ENCODE measurements at places on chromosomes 4 and X. TPM values are rescaled to one million over a fixed set of nuclear protein-coding genes. Genes with fewer than 3 reads are reported as not detected.

- no peaks in the 10 kb centered on the region for H3K4me1 ChIP-seq
- H3K27me3 ChIP-seq, result no peaks in the 10 kb centered on the region
- H3K36me3 ChIP-seq, result no peaks in the 10 kb centered on the region
- DNase-seq, result no peak
- H3K27ac ChIP-seq, result no peak overlapping the region
These were observed 14.2 kb upstream of the ANKRD17 start for GRCh38 chr4:73272816-73273215.

DNA sequence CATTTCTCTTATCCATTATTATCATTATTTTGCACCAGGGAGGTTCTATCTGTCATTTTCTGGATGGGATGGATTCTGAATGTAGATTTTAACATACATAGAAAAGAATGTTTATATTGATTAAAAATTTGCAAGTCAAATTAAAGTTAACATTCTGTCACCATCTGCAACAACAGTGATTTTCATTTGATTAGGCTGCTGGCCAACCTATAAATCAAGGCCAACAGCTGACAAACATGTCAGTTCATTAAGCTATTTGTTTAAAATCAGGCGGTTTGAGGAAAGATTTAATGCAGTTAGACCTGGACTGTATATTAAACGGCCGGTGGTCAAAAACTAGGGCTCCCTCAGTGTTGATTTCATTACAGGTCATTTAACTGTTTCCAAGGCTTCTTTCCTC, 109.5 kb upstream of the CBR4 start:
- no peak overlapping the region for H3K27ac ChIP-seq
- no peaks in the 10 kb centered on the region for H3K4me1 ChIP-seq
- H3K27me3 ChIP-seq, result no peaks in the 10 kb centered on the region
- DNase-seq, result no peak
- H3K36me3 ChIP-seq, result no peaks in the 10 kb centered on the region
- no peak overlapping the region for H3K4me3 ChIP-seq

- H3K27ac ChIP-seq, result no peak overlapping the region
- no peak overlapping the region for H3K4me3 ChIP-seq
- H3K36me3 ChIP-seq, result no peaks in the 10 kb centered on the region
- DNase-seq, result no peak
- H3K4me1 ChIP-seq, result no peaks in the 10 kb centered on the region
These were observed 31.8 kb downstream of the PDHA1 start for GRCh38 chrX:19375546-19375945.

DNA sequence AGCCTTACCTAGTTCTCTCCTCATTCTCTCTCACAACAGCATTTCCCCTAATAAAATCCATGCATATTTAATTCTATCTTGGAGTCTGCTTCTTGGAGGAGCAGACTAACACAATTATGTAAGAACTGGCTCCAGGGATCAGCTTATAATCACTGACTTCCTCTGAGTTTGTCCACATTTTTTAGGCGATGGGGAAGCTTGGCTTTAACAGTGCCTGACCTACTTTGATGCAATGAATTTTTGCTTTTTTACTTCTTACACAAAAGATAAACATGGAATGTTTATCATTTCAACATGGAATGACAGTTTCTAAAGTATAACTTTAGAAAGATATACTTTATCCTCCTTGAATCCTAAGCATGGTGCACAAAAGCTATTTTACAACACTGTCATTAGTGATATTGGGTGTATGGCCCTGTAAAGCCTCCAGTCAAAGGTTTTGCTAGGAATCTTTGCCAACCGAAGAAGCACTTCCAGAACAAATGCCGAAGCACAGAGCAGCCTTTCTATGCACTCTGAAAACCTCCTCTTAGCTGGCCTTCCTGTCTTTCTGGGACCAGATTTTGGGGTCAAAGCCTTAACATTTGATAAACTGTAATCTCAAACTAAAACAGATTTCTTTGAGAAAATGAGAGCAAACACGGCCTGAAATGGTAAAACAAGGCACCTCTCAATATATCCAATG, 736 bp downstream of the BDH2 start:
- peaks cover 16% of the 10 kb centered on the region for H3K4me1 ChIP-seq
- peak overlapping the region; percentile 33 for H3K4me3 ChIP-seq
- H3K27me3 ChIP-seq, result no peaks in the 10 kb centered on the region
- H3K36me3 ChIP-seq, result no peaks in the 10 kb centered on the region
- H3K27ac ChIP-seq, result peak overlapping the region; percentile 46

The ART3 gene
- total RNA-seq, result 0.83 TPM

- no peaks in the 10 kb centered on the region for H3K4me1 ChIP-seq
- H3K36me3 ChIP-seq, result no peaks in the 10 kb centered on the region
- H3K27me3 ChIP-seq, result no peaks in the 10 kb centered on the region
- H3K4me3 ChIP-seq, result no peak overlapping the region
These were observed 81.3 kb downstream of the STOX2 start for GRCh38 chr4:183986291-183986970.

The GPR119 gene
- not detected for total RNA-seq

GRCh38 chr4:90099812-90100211, 27.4 kb upstream of the CCSER1 start:
- H3K4me3 ChIP-seq, result no peak overlapping the region
- no peaks in the 10 kb centered on the region for H3K27me3 ChIP-seq
- no peaks in the 10 kb centered on the region for H3K36me3 ChIP-seq
- no peak for DNase-seq

All from ovary (tissue), 10 donors.